ENCODE measurements at places on chromosomes 12 and 14.

- no peak for DNase-seq
Measured at GRCh38 chr14:22769369-22769768, 2.9 kb downstream of the OXA1L start.

GRCh38 chr12:42935090-42935489 lies 345.5 kb upstream of the PRICKLE1 start:
- no peak for DNase-seq

DNA sequence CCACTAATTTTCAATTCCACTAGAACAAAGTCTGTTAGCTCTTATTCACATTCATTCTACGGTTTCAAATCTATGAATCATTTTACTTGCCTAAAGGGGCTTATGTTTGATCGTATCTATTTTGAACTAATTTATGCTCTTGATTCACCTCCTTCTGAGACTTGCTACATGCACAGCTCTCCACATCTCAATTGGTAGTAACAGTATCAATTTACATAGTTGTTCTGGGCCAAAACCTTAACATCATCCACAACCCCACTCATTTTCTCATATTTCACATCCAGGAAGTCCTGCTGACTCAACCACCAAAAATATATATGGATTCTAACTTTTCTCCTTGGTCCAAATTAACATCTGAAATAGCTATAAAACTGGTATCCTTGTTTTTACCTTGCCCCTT lies 208.6 kb downstream of the RASSF9 start:
- DNase-seq, result no peak

DNA sequence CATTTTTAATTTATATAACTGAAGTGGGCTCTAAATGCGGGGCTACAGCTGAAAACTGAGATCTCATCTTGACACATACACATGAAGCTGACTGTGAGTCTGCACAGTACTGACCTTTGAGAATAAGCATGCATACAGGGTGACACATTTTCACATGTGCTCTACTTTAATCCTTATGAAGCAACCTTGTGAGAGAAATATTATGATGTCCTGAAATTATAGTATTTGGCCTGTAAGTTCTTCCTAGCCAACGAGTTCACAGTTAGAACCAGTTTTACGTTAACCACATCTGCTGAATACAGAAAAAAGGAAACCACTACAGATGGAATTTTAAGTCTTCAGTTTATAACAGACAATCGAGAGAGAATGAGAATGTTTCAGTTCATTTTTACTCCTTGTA lies 70.3 kb downstream of the SPPL3 start:
- DNase-seq, result peak; percentile 17

- no peak for DNase-seq
Measured at GRCh38 chr14:75312341-75312740, 33.7 kb downstream of the FOS start.

- peak; percentile 30 for DNase-seq
Measured at GRCh38 chr14:24252289-24253124, 10.1 kb upstream of the TINF2 start.

- DNase-seq, result no peak
Measured at GRCh38 chr12:130768120-130768519, 52.0 kb upstream of the RIMBP2 start.

DNA sequence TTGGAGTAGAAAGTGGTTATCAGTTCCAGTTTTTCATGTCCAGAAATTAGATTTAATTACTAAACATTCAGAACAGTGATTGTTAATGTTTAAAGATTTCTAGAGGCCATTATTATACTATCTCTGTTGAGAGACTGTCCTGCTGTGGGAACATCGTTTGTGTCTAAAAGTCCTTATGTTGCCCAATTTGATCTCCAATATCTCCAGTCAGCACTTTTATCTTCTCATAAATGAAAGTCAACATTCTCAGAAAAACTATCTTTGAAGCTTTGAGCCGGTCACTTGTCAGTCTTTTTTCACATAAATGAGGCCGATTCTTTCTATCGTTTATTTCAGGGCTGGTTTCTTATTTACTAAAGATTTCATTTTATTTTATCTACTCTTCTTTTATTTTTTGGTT lies 90.8 kb upstream of the NPAS3 start:
- DNase-seq, result no peak

GRCh38 chr14:33788161-33788560 lies 162.7 kb downstream of the EGLN3 start:
- DNase-seq, result no peak

- DNase-seq, result no peak
Measured at GRCh38 chr14:93971635-93972027, 4.7 kb downstream of the ASB2 start.

DNA sequence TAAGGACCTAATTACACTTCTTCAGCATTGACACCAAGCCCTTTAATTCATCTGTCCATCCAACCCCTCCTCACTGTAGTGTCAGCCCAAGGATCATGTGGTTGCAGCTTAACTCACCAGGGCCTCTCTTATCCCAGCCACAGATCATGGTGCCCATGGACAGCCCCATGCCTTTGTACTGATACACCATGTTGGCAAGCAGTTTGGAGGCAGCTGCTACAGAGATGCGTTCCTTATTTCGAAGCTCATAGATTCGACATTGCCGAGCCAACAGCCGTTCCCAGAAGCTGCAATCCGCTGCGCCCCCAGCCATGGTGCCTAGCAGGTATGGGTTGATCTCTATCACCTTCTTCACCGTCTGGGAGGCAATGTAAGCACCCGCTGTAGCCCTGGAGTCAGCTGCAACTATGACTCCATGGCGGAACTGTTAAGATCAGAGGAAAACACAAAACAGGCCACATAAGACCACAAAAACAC lies 1.4 kb downstream of the PSMB5 start:
- no peak for DNase-seq

DNA sequence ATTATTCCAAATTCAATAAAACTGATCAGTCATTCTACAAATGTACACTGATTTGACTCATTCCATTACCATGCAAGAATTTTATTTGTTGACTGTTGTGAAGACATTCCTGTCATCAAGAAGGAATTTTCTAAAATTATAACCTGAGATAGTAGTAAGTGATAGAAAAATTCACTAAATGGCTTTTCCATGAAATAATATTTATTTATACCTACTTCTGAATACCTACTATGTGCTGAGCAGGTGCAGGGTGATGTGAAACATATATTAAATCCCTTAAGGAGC lies 841.7 kb downstream of the NRXN3 start:
- DNase-seq, result no peak

GRCh38 chr14:24368562-24369252 lies 723 bp downstream of the NFATC4 start:
- DNase-seq, result no peak

DNA sequence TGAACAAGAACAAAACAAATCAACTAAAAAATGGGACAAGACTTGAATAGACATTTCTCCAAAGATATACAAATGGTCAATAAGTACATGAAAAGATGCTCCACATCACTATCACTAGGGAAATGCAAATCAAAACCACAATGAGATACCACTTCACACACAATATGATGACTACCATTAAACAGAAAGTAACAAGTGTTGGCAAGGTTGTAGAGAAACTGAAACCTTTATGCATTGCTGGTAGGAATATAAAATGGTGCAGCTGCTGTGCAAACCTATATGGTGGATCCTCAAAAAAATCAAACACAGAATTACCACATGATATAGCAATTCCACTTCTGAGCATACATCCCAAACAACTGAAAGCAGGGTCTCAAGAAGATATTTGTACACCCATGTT lies 5.2 kb downstream of the SMAGP start:
- no peak for DNase-seq

DNA sequence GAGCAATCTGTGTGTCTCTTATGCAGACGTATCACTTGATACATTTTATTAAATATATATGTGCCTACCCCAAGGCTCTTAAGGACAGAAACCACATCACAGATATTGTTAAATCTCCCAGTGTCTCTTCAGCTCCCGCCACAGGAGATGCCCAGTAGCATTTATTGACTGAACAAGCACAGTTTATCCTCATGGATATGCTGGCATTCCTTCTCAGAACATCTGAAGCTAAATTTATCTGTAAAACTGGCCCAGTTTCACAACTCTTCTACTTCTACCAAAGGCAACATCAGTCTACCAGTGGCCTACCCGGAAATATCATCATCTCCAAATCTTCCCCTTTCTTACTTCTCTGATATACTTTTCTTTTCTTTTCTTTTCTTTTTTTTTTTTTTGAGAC lies 10.7 kb downstream of the APOLD1 start:
- DNase-seq, result no peak
